ENCODE measurements at places on chromosomes 2 and 18.

DNA sequence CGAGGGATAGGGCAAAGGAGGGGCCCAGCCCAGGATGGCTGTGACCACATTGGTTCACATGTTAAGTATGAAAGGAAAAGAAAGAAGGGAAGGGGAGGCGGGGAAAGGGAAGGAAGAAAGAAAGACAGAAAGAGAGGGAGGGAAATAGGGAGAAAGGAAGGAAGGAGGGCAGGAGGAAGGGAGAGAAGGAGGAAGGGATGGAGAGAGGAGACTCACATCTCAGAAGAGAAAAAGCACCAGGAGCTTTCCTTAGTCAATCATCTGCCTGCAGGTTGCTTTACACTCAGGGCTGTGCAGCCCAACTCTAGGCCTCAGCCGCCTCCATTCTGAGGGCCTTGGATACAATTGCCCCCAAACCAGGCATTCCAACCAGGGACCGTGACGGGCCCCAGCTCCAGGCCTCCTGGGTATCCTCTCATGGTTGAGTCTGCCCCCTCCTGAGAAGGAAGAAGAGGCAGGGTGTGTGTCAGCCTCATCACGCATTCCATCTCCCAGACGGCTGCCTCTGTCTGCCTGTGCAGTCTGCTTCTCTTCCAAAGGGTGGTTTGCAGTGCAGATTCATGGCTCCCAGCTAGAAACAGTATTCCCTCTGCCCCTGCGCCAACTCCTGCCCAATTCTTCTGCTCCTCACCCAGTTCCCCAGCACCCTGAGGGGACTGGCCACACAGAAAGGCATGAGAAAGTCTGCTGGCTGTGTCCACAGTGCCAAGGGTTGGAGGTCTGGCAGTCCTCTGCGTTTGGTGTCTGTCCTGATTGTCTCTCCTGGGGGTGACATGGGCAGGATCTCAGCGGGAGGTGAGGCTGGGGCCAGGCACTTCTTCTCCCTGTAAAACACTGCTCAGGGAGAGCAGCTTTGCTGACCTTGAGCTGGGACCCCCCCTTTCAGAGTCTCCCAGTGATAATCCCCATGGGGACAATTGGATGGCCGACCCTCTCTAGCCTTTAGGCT is 163.3 kb downstream of the SMAD7 start:
- no peak for DNase-seq

- DNase-seq: no peak
These were observed 79.1 kb upstream of the DLX2 start for GRCh38 chr2:172181840-172182239.

DNA sequence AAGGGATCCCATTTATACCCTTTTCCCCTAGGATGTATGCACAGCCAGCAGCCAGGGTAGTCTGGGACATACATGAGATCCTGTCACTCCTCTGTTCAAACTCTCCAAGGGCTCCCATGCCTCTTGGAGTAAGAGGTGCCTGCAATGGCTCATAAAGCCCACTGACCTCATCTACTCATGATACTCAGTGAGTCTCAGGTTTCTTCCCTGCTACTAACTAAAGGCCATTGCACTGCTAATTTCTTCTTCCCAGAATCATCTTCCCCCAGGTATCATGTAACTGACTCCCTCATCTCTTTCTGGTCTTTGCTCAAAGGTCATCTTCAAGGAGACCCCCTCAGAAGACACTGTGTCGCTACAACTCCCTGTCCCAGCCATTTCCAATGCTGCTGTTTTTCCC is 68.2 kb downstream of the CCBE1 start:
- DNase-seq: no peak

DNA sequence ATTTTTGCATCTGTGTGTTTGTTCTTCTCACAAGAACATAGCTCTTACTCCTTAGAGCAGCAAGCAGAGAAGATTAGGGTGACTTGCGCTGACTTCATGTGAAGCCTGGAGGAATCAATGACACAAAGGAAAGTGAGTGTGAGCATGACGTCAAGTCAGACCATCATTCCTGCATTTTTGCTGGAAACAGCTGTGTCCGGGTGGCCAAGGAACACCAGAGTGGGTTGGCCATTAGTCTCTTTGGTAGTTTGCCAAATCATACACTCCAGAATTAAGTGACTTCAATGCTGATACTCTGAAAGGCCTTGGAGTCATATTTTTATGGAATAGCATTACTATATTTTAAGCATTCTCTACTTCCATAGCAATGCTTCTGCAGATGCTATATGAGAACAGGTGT is 597.2 kb downstream of the DCDC2C start:
- DNase-seq: no peak

DNA sequence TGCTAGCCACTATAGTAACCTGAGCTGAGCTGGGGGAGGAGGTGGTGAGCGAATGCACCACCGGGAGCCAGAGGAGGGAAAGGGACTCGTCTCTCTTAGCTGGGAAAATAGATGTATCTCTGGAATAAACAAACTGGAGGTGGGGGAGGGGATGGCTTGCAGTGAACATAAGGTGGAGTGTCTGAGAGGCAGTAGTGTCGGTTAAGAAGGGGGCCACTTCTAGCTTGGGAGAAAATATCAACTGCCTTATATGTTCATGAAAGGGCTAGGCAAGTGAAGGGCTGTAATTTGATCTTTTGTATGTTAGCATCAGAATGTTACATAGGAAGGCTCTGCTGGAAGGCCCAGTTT is 2.2 kb downstream of the SETBP1 start:
- no peak for DNase-seq
